ENCODE measurements at places on chromosomes 6 and 20. TPM values are rescaled to one million over a fixed set of nuclear protein-coding genes. Genes with fewer than 3 reads are reported as not detected.

NFYA gene
- total RNA-seq = 14.2 TPM

GSTA2 gene
- not detected for total RNA-seq

DNA sequence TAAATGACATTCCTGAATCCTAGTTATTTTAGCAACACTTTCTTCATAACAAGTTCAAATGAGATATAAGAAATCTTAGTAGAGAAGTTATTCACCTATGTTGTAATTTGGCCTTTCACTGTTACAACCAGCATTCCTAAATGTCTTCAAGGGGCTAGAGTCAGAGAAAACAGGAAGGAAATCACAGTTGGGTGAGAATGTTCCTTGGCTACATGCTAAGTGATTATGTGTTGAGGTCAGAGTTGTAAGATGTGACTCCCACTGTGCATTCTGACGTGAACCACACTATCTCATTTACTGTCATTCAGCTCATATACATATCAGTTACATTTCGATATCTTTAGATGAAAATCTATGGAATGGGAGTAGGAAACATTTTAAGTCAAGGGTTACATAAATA, 51.0 kb upstream of the MLIP start:
- peak; percentile 46 for DNase-seq

MAP7 gene
- 0.49 TPM for total RNA-seq

- no peak for DNase-seq
Measured at GRCh38 chr20:5279661-5280060, 37.1 kb downstream of the PROKR2 start.

SLC17A3 gene
- total RNA-seq = 1.1 TPM
